SJCRH30 (cell line): ENCODE measurements at places on chromosomes 2 and 18. TPM values are rescaled to one million over a fixed set of nuclear protein-coding genes. Genes with fewer than 3 reads are reported as not detected.

DNA sequence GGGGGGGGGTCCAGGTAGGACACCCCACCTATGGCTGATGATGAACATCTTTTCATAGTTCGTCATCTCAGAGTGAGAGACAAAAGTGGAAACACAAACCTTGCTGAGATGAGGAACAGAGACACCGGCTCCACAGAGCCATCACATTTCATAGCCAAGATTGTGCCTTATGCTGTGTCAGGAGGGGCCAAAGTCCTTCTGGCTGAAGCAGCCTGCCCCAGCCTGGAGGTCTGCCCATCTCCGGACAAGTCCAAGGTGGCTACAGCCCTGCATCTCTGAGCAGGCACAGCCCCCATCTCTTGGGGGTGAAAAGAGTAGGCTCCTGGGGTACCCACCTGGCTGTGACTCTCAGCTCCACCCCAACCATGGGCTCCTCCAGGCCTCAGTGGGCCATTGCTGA is 70.3 kb downstream of the ZBTB7C start:
- no peak overlapping the region for H3K4me3 ChIP-seq
- H3K27me3 ChIP-seq = no peaks in the 10 kb centered on the region
- H3K36me3 ChIP-seq = no peaks in the 10 kb centered on the region

GRCh38 chr2:48085888-48086287 is 179.6 kb upstream of the FBXO11 start:
- H3K4me3 ChIP-seq = no peak overlapping the region
- DNase-seq = no peak
- H3K27me3 ChIP-seq = peaks cover 8% of the 10 kb centered on the region; the same call in 1 of the 2 replicates
- H3K27ac ChIP-seq = no peak overlapping the region

DNA sequence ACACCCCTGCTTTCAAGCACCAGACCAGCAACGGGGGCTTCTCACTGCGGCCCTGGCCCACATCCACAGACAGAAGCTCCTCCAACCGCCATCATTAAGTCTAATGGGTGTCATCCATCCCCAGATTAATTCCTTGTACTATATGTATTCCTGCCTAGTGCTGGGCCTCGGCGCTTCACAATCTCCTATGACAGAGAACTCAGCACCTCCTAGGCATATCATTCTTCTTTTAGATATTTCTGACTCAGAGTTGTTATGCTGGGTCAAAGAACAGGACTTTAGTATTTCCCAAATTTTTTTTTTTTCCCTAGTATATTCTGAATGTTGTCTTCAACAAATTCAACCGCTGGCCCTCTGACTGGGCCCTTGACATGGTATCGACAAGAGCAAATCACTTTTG is 83.2 kb upstream of the TFCP2L1 start:
- no peak overlapping the region for H3K4me3 ChIP-seq
- H3K27me3 ChIP-seq = no peaks in the 10 kb centered on the region
- H3K27ac ChIP-seq = no peak overlapping the region
- no peaks in the 10 kb centered on the region for H3K4me1 ChIP-seq
- H3K36me3 ChIP-seq = peaks cover 7% of the 10 kb centered on the region; the same call in 1 of the 2 replicates

GRCh38 chr18:32956591-32957315 is 183.9 kb upstream of the KLHL14 start:
- DNase-seq = peak; percentile 2
- H3K4me1 ChIP-seq = no peaks in the 10 kb centered on the region
- H3K4me3 ChIP-seq = no peak overlapping the region
- H3K36me3 ChIP-seq = no peaks in the 10 kb centered on the region
- no peaks in the 10 kb centered on the region for H3K27me3 ChIP-seq
- no peak overlapping the region for H3K27ac ChIP-seq

The CCDC74B gene
- total RNA-seq = 2.2 and 2.7 TPM in 2 replicates

The IL36RN gene
- total RNA-seq = not detected in 2 replicates
